ENCODE measurements at places on chromosomes 7 and 10.

DNA sequence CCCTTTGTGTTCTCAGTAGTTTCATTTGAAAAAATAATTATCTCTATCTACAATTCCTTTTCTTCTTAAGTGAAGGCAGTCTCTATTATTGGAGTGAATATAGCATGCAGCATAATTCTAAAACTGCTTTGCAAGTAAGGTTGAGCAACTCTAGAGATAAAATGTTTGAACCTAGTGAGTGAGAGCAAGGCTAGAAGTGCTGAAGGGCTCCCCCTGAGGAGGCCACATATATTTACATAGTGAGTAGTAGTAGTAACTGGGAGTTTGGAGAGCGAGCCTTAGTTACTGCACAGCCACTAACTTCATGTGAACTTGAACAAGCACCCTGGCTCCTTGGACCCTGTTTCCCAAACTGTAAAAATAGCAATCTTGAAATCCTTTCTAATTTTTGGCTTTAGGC, 141.5 kb upstream of the DKK1 start:
- DNase-seq: no peak

DNA sequence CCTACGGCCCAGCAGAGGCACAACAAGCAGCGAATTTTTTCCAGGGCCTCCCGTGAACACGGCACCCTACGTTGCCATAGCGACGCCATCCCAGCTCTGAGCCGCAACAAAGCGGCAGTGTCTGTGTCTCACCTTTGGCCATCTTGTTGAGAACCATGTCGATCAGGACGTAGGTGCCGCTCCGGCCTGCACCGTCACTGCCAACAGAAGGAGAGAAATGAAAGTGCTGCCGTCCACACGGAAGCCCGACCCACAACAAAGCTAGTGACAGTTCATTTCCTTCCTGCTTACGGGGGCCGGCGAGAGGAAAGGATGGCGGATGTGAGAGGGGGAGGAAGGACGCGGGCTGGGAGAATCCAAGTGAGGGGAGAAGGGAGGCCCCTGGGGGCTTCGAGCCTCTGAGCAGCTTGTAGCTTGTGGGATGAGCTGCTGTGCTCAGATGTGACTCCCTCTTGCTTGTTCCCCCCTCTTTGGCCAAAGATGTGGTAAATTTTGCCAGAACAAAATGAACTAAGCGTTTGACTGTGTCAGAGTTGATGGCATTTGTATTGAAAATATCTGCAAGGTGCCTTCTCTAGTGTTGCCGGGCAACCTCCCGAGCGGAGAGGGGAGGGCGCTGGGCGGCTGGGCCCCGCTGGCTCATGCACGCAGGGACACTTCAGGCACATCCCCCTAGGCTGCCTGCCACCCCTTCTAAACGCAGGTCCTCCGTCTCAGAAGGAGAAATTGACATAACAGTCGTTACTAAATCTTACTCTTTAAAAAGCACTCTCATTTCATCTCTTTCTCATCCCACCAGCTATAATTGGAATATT, 232.2 kb downstream of the DNAJB6 start:
- peak; percentile 76 for DNase-seq

DNA sequence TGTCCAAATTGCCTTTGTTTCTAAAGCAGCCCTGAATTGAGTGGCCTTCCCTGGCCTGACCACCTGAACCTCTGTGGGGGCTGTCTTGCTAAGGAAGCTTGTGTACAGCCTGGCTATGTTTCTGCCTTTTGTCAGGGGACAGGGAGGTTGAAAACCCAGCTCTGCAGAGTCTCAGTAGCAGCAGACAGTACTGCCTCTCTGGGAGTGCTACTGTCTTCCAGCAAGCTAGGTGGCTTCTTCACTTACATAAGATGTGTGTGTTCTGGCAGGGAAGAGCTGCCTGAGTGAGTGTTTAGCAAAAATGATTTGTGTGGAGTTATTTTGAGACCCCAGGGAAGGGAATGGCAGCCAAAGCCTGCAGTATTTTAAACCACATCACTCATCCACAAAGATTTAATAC, 57.4 kb downstream of the LRRC4 start:
- DNase-seq: no peak

- no peak for DNase-seq
Measured at GRCh38 chr10:14333606-14334005, 2.9 kb upstream of the FRMD4A start.
